ENCODE measurements at places on chromosomes 1 and 21.

- DNase-seq = no peak
These were observed 159.0 kb upstream of the BACE2 start for GRCh38 chr21:41008974-41009373.

GRCh38 chr21:39444421-39445180 lies 977 bp downstream of the LCA5L start:
- no peak for DNase-seq

GRCh38 chr1:223765719-223766340 lies 53.5 kb downstream of the CAPN2 start:
- DNase-seq = no peak

DNA sequence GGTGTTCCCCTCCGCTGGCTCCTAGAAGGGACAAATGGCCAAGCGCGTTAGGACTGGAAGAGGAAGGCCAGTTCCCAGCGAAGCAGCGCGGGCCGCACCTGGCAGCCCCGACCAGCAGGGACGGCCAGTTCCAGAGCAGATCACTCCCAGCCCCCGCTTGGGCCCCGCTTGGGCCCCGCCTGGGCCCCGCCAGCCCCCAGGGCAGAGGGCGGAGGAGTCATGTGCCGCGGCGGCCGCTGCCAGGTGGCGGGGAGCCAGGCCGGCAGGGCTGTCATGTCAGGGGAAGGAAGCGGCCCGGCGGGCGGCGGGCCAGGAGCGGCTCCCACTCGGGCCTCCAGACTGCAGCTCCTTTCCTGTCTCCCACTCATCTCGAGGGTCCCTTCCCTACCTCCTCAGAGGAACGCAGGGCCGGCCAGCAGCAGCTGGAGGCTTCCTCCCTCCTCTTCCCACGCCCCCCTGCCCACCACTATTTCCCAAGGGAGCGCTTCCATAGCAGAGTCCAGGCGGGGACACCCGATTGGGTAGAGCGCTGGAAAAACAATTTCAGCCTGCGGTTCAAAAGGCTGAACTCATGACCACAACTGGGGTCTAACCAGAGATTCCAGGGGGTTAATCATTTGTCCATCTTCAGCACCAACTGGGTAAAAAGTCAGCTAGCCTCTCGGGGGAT lies 16.5 kb downstream of the ZNF697 start:
- DNase-seq = no peak

DNA sequence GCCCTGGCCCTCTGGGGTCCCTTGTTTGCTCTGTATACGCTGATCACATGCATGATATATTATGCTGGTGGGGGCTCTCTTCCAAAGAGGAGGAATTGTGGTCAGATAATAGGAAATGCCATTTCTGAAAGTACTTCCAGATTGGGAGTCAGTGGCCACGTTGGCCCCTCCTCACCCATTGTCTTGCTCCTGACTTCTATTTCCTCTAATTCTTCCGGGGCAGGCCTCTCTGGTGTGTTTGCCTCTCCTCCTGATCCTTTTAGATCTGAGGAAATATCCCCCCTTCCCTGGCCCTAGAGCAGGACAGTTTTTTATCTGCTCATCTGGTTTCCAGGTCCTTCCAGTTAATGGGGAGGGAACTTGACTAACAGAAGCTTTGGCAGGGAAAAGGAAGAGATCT lies 2.9 kb downstream of the VANGL2 start:
- no peak for DNase-seq

DNA sequence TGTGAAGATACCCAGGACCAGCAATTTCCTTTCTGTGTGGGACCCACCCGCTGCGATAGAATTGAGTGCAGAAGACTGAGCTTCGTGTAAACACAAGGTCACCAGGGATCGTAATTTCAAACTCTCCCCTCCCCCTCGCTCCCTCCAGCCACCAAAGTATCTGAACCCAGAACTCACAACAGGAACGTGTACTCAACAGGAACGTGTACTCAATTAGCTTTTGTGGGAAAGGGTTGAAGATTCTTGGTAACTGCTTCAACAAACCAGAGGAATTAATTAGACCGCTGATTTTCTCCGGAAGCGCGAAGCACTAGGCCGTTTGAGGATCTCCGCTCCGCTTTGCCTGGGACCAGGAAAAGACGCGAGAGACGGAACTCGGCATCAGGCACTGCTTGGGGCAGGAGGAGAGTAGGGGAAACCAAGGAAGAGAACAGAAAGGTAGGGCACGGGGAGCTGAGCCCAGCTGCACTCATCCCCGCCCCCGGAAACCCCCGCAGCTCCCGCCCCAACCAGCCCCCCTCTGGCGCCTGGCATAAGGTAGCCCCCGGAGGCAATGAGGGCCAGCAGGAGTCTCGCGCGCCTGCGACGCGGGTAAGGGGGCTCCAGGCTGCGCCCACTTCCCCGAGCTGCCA lies 453 bp downstream of the DRAM2 start:
- DNase-seq = peak; percentile 9

- no peak for DNase-seq
These were observed 11.9 kb downstream of the FCRL4 start for GRCh38 chr1:157585984-157586383.

DNA sequence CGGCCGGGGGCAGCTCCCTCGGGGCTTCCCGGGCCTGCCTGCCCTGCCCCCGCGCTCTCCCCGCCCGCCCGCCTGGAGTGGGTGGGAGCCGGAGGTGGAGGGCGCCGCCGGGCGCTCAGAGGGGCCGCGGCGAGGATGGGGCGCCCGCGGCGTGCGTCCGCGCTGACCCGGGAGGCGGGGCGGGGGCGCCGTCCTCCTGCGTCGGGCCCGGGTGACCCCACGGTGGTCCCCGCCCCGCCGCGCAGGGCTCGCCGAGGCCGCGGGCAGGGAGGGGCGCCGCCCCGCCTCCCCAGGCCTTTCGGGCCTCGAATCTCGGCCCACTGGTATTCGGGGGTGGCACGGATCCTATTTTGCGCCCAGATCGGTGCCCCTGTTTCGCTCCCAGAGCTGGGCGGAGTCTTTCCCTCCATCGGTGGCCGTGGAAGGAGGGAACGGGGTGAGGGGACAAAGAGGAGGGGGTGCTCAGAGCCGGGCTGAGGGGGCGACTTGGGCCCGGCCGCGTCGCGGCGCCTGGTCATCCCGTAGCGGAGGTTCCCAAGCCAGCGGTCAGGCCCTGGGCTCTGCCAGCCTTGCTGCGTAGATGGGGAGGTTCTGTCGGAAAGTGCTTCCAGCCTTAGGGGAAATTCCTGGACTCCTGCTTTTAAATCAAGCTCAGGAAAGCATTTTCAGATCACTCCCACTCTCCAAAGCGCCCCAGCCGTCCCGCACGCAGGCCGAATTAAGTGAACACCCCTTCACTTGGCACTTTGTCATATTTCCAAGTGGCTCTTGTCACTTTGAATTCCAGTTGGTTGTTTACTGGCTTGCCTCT lies 545 bp downstream of the PATJ start:
- peak; percentile 11 for DNase-seq

- DNase-seq = no peak
These were observed 249.1 kb downstream of the FOXD2 start for GRCh38 chr1:47686731-47687630.

- no peak for DNase-seq
These were observed 294.1 kb upstream of the RUNX1 start for GRCh38 chr21:35343046-35343819.

- no peak for DNase-seq
These were observed 49.3 kb downstream of the ADAMTS1 start for GRCh38 chr21:26795866-26796329.

GRCh38 chr1:12437629-12438028 lies 180.4 kb downstream of the DHRS3 start:
- no peak for DNase-seq

GRCh38 chr1:109399326-109399957 lies 1.7 kb upstream of the SORT1 start:
- DNase-seq = no peak

DNA sequence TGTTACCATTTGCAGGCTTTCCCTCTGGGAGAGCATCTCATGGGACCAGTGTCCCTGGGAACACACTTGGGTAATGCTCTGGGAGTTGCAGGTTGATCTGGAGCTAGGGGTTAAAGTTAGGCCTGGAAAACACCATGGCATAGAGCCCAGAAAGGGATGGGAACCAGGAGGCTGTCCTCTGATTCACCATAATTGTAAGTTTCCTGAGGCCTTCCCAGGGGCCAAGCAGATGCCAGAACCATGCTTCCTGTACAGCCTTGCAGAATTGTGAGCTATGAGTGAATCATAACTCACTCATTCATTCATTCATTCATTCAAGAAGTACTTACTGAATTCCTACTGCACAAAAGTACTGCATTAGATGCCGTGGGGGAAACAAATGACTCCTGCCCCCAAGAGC lies 50.0 kb downstream of the LACTBL1 start:
- DNase-seq = no peak

DNA sequence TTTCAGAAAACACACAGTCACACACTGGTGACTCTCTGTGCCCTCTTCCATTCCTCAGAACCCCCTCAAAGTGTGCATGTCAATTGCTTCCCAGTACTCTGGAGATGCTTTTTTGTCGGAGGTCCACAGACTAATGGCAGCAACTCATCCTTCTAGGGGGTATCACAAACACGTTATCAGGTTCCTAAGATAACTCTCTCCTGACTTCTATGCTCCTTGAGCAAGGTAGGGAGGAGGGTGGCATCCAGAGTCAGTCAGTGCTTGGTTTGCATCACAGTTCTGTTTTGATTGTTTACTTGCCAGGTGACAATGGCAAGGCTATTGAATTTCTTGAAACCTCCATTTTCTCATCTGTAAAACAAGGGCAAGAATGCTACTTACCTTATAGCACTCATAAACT lies 39.4 kb upstream of the DYNLT5 start:
- DNase-seq = no peak

DNA sequence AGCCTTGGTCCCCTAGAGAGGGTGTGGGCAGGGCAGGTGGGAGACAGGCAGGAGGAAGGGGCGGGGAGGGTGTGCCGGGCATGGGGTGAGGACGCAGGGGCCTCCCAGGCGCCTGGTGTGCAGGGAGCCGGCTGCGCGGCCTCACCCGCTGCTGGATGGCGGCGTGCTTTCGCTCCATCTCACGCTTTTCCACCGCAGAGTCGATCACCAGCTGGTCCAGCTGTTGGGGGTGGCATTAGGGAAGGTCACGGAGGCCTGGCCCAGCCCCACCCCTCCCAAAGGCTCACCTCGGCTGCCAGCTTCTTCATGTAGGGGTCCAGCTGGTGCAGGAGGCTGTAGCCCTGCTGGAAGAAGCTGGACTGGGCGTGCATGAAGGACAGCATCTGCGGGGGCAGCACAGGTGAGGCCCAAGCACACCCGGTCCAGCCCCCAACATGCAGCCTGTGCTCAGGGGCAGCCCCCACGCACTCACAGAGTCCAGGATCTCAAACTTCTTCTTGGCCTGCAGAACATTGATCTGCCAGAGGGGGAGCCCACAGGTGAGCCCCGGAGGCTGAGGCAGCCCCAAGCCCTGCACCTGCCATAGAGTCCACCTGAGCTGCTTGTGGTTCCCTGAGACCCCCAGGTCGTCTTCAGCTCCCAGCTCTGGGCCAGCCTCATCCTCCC lies 7.9 kb downstream of the ACAP3 start:
- DNase-seq = no peak

- no peak for DNase-seq
These were observed 67.1 kb downstream of the ZNF281 start for GRCh38 chr1:200342511-200343311.

DNA sequence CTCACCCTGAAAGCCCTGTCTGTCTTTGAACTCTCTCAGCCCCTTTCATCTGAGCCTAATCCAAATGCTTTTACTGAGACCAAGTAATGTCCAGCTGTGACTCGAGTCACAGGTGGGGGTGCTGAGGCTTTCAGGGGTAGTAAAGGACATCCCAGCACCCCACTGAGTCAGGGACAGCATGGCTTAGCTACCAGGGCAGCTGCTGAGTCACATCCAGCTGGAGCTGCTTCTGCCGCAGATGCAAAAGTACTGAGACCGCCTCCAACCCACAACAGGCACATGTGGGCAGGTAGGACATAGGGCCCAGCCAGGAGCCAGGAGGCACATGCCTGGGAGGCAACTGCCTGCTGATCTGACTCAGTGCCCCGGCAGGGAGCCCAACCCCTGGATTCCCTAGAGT lies 6.7 kb upstream of the VSIG8 start:
- DNase-seq = no peak

DNA sequence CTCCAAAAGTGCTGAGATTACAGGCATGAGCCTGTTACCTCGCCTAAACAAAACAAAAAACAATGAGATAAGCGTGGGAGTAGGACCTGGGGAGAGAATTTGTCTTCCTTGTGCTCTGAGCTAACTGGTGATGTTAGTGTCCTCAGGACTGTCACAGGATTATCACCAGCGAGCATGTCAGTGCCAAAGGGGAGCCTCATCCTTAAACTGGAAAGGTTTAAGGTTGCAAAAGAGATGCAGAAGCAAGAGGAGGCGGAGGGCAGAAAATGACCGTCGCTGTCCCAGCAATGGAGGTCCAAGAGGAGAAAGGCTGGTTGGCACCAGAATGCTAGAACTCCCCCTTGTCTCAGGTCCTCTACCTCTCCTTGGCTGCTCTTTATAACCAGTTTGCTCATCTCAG lies 3.9 kb downstream of the SYPL2 start:
- DNase-seq = no peak

- DNase-seq = no peak
These were observed 442.2 kb downstream of the SMYD3 start for GRCh38 chr1:246064891-246065290.

DNA sequence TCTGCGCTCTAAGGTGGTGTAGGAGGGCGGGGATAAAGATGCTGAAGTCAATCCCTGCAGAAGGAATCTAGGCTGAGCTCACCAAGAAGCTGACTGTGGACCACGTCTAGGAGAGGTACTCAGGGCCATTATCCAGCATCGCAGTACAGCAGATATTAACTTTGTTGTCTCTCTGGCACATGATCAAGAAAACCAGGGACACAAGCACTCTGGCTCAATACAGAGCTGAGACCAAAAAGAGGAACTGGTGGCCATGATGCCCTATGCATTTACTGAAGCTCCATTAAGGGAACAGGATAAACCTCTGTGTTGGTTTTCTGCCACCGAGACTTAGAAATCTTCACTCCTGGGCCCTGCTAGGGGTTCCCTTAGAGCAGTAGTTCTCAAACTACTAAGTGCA lies 38.0 kb upstream of the ANGPTL7 start:
- DNase-seq = no peak

- no peak for DNase-seq
These were observed 19.3 kb downstream of the ELF3 start for GRCh38 chr1:202029727-202030126.

DNA sequence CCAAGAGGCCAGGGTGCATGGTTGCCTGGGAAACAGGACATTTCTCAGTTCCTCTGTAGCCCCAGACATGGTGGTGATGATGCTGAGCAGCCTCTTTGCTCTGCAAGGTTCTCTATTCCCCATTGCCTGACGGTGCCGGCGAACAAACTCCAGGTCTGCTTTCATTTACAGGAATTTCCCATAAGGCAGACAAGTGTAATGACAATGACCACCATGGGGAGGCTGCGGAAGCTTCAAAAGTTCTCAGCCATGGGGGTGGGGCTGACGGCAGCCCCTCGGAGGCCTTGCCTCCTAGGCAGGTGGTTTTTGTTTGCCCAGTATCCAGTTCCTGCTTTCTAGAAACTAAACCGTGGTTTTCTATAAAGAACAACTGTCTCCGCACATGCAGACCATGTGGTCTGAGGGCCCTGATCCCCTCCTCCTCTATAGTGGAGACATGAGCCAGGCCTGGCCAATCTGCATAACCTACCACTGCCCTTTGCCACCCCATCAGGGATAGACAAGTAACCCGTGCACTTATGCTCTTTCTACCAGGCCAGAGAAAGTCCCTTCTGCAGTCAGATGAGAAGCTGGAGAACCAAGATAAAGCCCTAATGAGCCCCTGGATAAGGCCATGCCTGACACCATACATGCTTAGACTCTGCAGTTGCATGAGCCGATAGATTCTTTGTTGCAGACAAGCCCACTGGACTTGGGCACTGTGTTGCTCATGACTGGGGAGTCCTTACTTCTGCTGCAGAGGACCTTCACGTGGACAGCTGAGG lies 54.1 kb downstream of the LDLRAD2 start:
- no peak for DNase-seq

Measured in stimulated activated CD4-positive, alpha-beta T cell treated with anti-CD3 and anti-CD28 coated beads, TNF-alpha, amount 100 ng/mL, for 48 hours (primary cell).